Neural progenitor cell (in vitro differentiated cells): ENCODE measurements at places on chromosomes 11 and 22.

DNA sequence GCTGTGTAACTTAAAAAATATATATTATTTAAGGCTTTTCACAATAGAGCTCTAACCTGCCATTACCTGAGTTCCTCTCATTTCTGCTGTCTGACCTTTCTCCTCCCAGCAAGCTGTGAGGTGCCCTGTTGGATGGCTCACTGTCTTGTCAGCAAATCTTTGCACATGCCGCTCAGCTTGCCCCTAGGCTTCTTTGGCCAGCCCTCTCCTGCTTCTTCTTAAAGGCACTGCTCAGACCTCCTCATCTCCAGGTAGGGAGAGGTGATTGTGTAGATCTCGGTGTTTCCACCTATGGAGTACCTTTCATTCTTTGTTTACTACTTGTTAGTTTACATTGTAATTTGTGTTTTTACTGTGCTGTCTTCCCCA lies 96.5 kb downstream of the EXT2 start:
- H3K27ac ChIP-seq = no peak overlapping the region
- DNase-seq = no peak
- H3K36me3 ChIP-seq = peaks cover 4% of the 10 kb centered on the region
- H3K4me3 ChIP-seq = no peak overlapping the region

- no peaks in the 10 kb centered on the region for H3K27me3 ChIP-seq
- no peak overlapping the region for H3K4me3 ChIP-seq
- no peak overlapping the region for H3K27ac ChIP-seq
- H3K36me3 ChIP-seq = no peaks in the 10 kb centered on the region
- no peak for DNase-seq
- peaks cover 26% of the 10 kb centered on the region for H3K4me1 ChIP-seq
Measured at GRCh38 chr22:33034753-33035152, 23.4 kb downstream of the SYN3 start.

GRCh38 chr11:117633186-117633754 lies 163.7 kb downstream of the DSCAML1 start:
- no peaks in the 10 kb centered on the region for H3K36me3 ChIP-seq
- H3K27ac ChIP-seq = no peak overlapping the region
- H3K4me1 ChIP-seq = no peaks in the 10 kb centered on the region
- no peaks in the 10 kb centered on the region for H3K27me3 ChIP-seq
- H3K4me3 ChIP-seq = no peak overlapping the region
- no peak for DNase-seq

DNA sequence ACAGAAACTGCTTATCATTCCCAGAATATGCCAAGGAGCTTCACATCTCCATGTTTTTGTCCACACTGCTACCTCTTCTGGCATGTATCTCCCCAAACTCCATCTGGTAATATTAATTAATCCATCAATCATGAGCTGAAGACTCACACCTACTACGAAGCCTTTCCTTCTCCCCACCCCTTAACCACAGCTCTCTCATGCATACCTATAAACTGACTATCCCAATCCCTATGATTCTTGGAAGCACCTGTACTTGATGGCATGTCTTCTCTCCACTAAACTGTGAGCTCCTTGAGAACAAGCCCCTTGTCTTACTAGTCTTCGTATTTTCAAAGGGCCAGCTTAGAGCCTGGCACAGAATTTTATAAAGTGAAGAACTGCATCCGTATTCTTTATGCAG lies 47.3 kb downstream of the RELT start:
- no peaks in the 10 kb centered on the region for H3K27me3 ChIP-seq
- no peaks in the 10 kb centered on the region for H3K36me3 ChIP-seq
- H3K4me3 ChIP-seq = no peak overlapping the region
- DNase-seq = no peak
- H3K4me1 ChIP-seq = peaks cover 12% of the 10 kb centered on the region
- H3K27ac ChIP-seq = no peak overlapping the region

DNA sequence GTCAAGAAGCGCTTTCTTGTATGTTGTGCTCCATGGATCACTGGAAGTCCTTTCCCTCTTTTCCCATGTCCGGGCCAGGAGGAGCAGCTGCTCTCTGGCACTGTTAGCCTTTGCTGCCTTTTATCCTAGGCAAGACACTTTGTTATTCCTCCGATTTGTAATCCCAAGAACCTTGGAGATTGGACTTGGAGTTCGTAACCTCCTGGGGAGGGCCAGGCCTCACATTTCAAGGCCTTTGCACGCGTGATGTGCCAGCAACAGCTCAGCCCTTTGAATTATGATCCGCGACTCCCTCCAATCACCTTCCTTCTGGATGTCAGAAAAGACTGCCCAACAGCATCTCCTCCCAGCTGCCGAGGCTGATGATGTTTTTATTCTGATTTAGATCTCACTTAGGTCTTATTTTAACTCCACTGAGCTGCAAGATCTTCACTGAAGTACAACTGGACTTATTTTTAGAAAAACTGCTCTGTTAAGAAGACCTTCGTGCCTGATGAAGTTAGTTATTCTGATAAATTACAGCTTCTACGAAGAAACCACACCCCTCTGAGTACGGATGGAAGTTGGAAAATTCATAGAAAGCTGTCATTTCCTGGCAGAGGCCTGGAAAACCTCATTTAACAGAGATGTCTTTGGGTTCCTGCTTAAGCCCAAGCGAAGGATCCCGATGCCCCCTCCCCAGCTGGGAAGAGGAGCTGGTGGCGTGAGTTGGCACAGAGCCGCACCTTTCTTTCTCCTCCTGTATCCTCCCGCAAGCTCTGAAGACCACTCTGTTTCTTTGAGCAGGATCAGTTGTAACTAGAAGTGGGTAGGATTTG lies 62.4 kb downstream of the PARVB start:
- H3K27ac ChIP-seq = no peak overlapping the region
- no peaks in the 10 kb centered on the region for H3K27me3 ChIP-seq
- no peak for DNase-seq

DNA sequence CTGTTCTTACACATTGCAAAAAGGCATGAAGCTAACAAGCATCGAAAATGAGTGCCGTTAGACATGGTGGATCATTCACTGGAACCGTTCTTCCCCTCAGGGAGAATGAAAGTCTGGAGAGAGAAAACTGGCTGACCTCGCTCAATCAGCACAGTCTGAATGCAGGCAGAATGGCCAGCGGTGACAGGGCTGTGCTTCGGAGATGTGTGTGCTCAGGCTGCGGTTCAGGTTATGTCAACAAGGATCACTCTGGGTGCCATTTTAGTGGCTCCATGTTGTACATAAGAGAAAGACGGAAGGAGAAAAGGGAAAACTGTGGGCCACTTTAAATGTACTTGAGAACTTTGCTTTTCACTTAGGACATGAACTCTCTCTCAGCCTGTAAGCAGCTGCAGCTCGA lies 749.8 kb upstream of the ARHGAP42 start:
- no peaks in the 10 kb centered on the region for H3K36me3 ChIP-seq
- no peak for DNase-seq

DNA sequence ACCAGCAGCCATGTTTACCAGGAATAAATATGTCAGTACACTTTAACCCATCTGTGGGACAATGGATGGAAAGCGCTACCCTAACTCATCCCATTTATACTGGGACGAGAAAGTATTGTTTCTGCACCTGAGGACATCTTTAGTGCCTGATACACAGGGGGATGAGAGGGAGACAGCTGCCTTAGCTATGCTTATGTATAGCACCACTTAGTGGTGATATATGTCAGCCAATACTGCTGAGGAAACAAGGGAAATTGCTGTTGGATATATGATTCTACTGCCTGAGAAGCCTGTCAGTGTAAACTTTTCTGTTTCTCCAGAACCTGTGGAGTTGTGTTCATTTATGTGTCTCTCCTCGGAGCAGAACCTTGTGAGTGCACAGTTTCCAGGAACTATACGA lies 13.3 kb upstream of the CEP295 start:
- no peaks in the 10 kb centered on the region for H3K36me3 ChIP-seq
- H3K27me3 ChIP-seq = no peaks in the 10 kb centered on the region
- peak; percentile 53 for DNase-seq
- H3K4me3 ChIP-seq = no peak overlapping the region
- H3K27ac ChIP-seq = no peak overlapping the region
